NCI-H1092 treated with DMSO at 0.1 percent for 48 hours (cell line): ENCODE measurements at places on chromosomes 4 and X.

DNA sequence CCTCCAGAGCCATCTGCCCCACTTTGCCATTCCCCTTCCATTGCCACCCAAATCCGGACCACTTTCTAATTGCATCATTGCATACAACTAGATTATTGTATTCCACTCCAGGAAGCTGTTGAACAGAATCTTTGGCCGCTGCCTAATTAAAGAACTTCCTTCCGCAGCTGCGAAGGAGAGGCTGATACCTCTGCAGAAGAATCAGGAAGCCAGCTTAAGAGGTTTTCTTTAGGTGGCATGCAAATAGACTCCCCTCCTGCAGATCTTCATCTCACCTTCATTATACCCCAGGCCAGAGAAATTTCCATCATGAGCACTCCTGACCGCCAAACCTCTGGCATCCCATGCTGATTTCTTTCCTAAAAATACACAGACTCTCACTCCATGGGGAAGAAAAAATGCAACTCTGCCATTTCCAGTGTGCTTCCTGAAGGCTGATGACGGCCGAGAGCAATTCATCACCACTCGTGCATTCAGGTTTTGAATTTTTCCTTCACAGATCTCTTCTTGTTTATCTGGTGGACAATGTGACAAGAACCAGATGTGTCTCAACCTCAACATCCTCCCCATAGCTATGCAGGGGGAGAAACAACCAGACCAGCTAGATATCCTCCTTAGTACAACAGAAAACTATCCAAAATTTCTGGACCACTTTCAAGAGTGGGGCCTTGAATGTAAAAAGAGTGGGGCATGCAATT, 31.2 kb downstream of the LGI2 start:
- no peak for DNase-seq

DNA sequence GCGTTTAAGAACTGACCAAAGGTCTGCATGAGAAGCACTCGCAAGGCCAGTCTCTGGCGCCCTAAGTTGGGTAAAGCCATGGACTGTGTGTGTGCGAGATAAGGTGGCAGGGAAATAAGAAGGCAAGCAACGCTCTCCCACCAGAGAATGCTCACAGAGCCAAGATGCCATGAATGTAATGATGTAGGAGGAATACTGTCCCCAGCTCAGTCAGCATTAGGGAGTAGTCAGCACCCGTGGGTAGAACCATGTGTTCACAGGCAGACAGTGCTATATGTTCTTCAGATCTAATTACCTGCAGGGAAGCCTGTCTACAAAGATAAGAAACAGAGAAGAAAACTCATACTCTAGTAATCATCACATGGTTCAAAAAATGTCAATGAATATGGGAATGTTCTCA, 68.8 kb downstream of the SEC24D start:
- DNase-seq = no peak

GRCh38 chr4:67393699-67394281, 151.5 kb downstream of the CENPC start:
- DNase-seq = peak; percentile 58

GRCh38 chr4:72767618-72768302, 198.7 kb upstream of the ADAMTS3 start:
- DNase-seq = no peak
